ENCODE measurements at places on chromosomes 5 and 9.

DNA sequence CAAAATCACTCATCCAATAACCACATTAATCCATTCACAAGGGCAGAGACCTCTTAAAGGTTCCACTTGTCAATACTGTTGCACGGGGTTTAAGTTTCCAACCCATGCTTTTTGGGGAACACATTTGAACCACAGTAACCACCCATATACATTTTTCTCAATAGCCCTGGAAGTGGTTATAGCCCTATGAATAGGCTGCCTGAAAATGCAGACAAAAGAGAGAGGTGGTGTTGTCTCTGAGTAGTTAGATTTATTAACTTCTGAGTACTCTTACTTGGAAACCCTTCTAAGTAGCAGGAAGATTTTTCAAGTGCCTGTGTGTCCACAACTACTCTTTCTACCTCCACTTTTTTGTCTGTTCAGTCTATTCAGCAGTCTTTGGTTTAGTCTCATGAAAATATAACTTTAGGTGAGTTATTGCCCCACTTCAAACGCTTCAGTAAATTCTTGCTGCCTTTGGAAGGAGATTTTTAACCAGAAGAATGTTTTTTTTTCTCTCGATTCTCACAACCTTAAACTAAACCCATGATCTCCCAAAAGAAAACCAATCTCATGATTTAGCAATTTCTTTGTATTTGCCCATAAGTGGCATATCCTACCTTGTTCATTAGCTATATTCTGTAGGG, 42.6 kb downstream of the ARHGEF28 start:
- DNase-seq = no peak

DNA sequence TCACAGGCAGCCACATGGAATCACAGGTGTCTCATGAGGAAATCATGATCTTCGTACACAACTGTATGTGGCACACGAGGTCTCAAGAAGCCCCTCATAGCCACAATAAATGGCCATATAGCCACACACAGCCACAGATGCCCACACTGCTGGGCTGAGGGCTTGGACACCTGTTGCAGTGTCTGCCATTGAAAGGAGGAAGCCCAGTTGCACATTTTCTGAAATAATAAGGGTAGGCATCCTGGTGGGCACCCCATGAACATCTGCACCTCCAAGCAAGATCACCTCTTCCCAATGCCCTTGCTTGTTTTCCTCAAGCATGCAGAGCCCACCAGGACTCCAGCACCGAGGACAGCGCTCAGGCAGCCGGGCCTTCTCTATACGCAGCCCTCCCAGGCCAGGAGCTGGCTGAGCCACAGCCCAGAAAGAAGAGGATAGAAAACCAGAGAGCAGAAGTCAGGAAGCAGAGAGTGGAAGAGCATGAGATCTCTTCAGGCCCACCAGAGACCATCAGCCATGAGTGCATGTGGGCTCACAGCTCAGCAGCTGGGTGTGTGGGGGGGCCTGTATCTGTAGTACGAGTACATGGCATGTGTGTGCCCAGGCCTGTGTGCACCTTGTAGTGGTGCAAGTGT, 1.0 kb upstream of the ACSL6 start:
- DNase-seq = no peak

- DNase-seq = no peak
These were observed 408.7 kb upstream of the PIK3R1 start for GRCh38 chr5:67806654-67807438.

- no peak for DNase-seq
These were observed 38.3 kb downstream of the MOCS2 start for GRCh38 chr5:53071298-53071697.

DNA sequence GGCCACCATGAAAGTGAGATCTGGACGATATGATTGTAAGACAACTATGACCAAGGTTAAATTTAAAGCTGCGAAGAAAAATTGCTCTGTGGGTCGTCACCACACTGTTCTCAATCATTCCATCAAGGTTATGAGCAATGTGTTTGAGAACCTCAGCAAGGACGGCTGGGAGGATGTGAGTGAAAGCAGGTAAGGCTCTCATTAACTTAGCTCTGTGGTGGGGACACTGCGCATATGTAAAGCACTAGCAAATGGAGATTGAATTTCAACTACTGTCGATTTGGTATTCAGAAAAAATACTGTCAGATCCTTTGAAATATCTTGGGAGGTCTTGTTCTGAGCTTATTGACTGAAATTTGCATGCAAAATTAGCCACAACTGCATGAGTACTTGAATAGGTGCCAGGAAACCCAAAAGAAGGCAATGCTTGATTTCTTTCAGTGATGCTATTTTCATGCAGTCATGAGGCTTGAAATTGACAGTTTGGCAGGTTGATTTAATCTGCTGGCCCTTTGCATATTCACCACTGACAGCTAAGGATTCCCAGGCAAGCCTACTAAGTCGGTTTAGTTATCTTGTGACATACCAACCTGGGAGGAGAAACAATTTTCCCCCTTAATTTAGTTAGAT, 183.9 kb upstream of the SH3GL2 start:
- DNase-seq = no peak

All from stimulated activated CD8-positive, alpha-beta memory T cell treated with anti-CD3 and anti-CD28 coated beads, Interleukin-15, amount 100 ng/mL, for 48 hours (primary cell).